A549 treated with Hydrocortisone at 1 μM for 4 hours (cell line): ENCODE measurements at places on chromosomes 5 and 9. TPM values are rescaled to one million over a fixed set of nuclear protein-coding genes. Genes with fewer than 3 reads are reported as not detected.

PCDHA1 gene
- total RNA-seq, result 0.14 to 0.29 TPM (median 0.23 TPM) in 5 replicates

EQTN gene
- not detected in 5 replicates for total RNA-seq

TIMD4 gene
- 0.70 to 1.4 TPM (median 1.1 TPM) in 5 replicates for total RNA-seq

HSPA9 gene
- total RNA-seq, result 307 to 385 TPM (median 323 TPM) in 5 replicates

DNAH5 gene
- total RNA-seq, result 1.5 to 2.2 TPM (median 1.8 TPM) in 5 replicates

C5orf34 gene
- 3.7 to 5.3 TPM (median 4.6 TPM) in 5 replicates for total RNA-seq

GPR151 gene
- not detected in 5 replicates for total RNA-seq

GRIA1 gene
- not detected in 5 replicates for total RNA-seq

IFNK gene
- total RNA-seq, result 0.09 TPM in 1 of 5 replicates, not detected in the others

SLC46A2 gene
- not detected in 5 replicates for total RNA-seq

CDO1 gene
- not detected in 5 replicates for total RNA-seq

ARID3C gene
- 0.21 to 0.25 TPM (median 0.22 TPM) in 5 replicates for total RNA-seq

FABP6 gene
- total RNA-seq, result 0.53 to 1.6 TPM (median 0.91 TPM) in 5 replicates

SLC34A3 gene
- 0.05 to 0.16 TPM (median 0.07 TPM) in 4 of 5 replicates, not detected in the other for total RNA-seq

SLC45A2 gene
- not detected in 5 replicates for total RNA-seq

CCDC69 gene
- total RNA-seq, result 1.3 to 1.8 TPM (median 1.3 TPM) in 5 replicates

KCNIP1 gene
- total RNA-seq, result not detected in 5 replicates

CDH6 gene
- 0.08 to 0.13 TPM (median 0.09 TPM) in 4 of 5 replicates, not detected in the other for total RNA-seq

FANCG gene
- total RNA-seq, result 35.0 to 58.2 TPM (median 50.9 TPM) in 5 replicates

KIAA1191 gene
- total RNA-seq, result 69.8 to 102 TPM (median 81.8 TPM) in 5 replicates

INSL4 gene
- 13.9 to 17.9 TPM (median 16.5 TPM) in 5 replicates for total RNA-seq

PCDHB7 gene
- total RNA-seq, result not detected in 5 replicates
